ENCODE measurements at places on chromosomes 6 and 20.
A peak's percentile ranks its signal among the peaks of the same experiment; 100 is the strongest.

DNA sequence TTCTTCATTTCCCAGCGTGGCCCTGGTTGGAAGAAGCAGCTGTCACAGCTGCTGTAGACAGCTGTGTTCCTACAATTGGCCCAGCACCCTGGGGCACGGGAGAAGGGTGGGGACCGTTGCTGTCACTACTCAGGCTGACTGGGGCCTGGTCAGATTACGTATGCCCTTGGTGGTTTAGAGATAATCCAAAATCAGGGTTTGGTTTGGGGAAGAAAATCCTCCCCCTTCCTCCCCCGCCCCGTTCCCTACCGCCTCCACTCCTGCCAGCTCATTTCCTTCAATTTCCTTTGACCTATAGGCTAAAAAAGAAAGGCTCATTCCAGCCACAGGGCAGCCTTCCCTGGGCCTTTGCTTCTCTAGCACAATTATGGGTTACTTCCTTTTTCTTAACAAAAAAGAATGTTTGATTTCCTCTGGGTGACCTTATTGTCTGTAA lies 292.7 kb downstream of the ESR1 start:
- no peak for DNase-seq

DNA sequence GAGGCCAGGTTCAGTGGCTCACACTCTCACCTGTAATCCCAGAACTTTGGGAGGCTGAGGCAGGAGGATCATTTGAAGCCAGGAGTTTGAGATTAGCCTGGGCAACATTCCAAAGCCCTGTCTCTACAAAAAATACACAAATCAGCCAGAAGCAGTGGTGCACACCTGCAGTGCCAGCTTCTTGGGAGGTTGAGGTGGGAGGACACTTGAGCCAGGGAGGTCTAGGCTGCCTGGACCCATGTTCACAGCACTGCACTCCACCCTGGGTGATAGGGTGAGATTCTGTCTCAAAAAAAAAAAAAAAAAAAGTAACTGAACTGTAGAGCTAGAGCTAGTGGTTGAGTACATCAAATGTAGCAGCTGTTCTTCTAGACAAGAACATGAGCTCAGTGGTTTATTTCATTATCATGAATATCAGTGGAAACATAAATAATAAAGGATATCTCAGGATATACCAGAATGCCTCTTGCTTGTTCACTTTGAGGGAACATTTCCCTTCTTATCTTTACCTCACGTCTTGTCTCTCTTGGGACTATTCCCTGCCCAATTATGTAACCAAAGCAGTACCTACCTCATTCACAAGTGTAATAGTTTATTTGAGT lies 17.6 kb downstream of the NANP start:
- no peak for DNase-seq

- no peak for DNase-seq
Observed at GRCh38 chr6:11447265-11447664, 90.3 kb upstream of the TMEM170B start.

DNA sequence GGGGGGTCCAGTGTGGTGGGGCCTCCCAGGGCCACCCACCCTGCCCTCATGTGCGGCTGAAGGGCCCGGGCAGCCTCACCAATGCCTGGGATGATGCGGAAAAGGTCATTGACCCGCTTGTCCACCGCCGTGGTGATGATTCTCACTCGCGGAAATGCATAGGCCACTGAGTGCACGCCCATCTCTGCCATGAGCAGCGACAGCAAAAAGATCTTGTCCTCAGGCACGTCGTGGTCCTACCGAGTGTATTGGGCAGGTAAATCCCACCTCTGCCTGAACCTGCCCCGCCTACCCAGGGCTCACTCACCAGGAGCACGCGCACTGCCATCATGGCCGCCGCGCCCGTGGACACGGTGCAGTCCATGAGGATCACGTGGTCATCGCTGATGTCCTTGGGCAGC lies 16.1 kb downstream of the UCKL1 start:
- no peak for DNase-seq

DNA sequence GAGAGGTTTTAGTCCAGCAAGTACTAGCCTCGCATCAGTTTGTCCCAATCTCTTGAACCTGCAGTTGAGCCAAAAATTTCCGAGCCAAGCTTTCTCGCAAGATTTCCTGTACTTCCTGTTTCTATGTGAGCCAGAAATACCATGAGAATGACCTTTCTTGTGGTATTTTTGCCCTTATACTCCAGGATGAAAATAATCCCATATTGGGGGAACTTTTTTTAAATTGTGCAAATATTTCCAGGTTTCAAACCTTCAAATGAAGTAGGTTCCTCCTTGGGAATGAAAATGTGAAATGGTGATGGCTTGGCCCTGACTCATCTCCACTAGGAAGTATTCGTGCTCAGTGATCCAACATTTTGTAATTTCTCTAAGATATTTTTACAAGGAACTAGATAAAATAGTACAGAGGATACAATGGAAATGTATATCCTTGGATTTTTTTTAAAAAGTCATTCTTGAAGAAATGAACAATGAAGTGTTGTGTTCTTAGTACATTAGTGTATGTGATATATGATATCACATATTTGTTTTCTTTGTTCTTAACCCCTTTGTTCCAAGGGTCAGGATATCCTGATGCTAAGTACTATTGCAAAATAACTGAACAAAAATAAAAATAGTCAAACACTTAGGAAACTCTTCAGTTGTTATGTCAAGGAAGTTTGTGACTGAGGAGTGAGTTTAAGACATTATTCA lies 184.0 kb downstream of the PDE7B start:
- no peak for DNase-seq

DNA sequence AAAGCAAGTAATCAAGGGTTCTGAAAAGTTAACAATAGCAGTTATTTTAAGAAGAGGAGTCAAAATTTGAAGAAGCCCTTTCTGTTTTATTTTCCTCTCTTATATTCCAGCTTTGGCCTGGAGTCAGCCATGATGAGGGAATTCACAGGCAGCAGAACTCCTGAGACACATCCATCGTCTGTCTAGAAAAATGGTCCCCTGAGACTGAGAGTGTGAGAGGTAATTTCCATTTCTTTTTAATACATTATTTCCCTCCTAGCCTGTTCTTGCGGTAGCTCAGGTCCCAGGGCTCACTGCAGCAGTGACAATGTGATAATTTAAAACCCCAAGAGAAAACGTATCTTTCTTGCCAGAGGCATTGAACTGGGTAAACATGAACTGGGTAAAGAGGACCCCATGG lies 296.0 kb downstream of the SMOC2 start:
- DNase-seq = no peak

GRCh38 chr20:31568773-31569162 lies 36.3 kb upstream of the ID1 start:
- DNase-seq = peak; percentile 80

DNA sequence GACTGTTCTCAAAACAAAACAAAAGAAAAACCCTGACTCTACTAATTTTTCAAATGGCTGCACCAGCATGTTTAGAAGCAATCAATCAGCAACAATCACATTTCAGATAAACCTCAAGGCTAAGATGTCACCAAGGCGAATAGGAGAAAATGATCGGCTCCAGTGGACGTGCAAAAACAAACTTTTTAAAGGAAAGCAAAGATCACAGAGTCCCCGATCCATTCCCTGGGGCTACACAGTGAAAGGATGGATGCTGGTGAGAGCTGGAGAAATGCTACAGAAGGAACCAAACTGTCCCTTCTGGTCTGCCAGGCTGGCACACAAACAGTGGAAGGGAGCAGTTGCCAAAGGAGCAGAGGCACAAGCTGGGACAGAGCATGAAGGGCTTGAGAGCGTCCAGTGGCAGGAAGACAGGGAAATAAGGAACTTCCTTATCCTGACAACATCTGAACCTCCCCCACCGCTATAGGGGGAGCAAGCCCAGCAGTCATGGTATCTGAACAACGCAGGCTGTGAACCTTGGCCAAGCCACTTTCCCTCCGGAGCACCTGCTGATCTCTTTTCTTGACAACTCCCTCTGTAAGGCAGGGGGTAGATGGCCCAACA lies 73.7 kb upstream of the HIVEP1 start:
- no peak for DNase-seq

DNA sequence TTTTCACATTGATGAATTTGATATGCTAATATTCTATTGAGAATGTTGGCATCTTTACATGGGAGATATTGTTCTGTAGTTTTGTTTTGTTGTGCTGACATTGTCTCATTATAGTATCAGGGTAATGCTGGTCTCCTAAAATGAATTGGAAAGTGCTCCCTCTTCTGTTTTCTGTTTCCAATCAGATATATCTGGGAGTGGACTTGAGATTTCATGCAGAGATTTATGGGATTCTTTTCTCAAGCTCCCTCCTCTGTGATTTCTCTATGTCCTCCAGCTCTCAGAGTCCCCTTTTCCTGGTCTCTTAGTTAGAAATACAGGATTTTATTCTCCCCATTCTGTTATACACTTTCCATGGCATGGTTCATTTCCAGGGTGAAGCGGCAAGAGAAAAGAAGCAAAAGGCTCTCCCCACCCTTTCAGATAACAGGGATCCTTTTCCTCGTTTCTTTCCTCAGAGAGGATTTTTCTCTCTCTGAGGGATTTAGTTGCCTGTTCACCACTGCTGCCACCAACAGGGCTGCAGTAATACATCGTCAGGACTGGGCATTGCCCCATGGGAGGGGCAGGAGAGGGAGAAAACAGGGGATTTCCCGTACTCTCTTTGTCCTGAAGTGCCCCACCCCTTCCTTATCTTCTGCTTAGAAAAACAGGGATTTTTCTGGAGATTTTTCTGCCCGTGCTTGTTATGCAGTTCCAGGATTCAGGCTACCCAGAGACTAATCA lies 59.3 kb upstream of the STMND1 start:
- DNase-seq = peak; percentile 60

GRCh38 chr6:61538801-61539200 lies 747.2 kb downstream of the KHDRBS2 start:
- no peak for DNase-seq

- DNase-seq = no peak
Observed at GRCh38 chr6:11699576-11699975, 79.0 kb downstream of the ADTRP start.

DNA sequence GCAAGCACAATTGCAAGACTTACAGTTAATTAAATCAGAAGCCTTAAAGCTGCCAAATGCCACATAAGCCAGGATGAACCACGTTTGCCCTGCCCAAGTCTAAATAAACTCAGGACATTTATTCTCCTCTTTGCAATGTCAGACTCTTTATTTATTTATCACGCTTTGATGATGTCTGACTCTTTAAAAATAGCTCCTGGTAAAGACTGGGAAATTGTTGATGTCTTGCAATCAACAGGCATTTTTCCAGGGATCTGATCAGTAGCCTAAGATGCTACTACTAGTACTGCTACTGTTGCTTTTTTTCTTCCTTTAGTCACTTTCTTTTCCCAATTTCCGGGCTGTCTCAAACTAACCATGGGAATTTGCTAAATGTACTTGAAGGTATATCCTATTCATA lies 365.8 kb upstream of the MARCKS start:
- DNase-seq = no peak

DNA sequence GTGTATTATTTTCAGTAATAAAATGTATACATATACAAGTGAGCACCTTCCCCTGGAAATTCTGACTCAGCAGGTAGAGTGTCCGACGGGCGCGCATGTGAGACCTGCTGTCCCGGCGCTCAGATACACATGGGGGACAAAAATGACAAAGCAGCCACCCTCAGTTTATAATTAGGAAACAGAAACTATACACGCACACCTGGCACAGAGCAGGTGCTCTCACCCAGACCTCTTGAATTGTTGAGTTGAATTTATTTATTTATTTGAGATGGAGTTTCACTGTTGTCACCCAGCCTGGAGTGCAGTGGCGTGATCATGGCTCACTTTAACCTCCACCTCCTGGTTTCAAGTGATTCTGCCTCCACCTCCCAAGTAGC lies 180.4 kb downstream of the ZDHHC14 start:
- DNase-seq = peak; percentile 90

- DNase-seq = peak; percentile 76
Observed at GRCh38 chr20:49768204-49769047, 44.2 kb upstream of the SLC9A8 start.
